Calu3 (cell line): ENCODE measurements at places on chromosomes 5 and 9.
A peak's percentile ranks its signal among the peaks of the same experiment; 100 is the strongest.

GRCh38 chr5:135357685-135358084 lies 41.3 kb downstream of the MACROH2A1 start:
- no peak for DNase-seq

- DNase-seq = no peak
These were observed 17.5 kb downstream of the TMEM171 start for GRCh38 chr5:73137563-73138530.

DNA sequence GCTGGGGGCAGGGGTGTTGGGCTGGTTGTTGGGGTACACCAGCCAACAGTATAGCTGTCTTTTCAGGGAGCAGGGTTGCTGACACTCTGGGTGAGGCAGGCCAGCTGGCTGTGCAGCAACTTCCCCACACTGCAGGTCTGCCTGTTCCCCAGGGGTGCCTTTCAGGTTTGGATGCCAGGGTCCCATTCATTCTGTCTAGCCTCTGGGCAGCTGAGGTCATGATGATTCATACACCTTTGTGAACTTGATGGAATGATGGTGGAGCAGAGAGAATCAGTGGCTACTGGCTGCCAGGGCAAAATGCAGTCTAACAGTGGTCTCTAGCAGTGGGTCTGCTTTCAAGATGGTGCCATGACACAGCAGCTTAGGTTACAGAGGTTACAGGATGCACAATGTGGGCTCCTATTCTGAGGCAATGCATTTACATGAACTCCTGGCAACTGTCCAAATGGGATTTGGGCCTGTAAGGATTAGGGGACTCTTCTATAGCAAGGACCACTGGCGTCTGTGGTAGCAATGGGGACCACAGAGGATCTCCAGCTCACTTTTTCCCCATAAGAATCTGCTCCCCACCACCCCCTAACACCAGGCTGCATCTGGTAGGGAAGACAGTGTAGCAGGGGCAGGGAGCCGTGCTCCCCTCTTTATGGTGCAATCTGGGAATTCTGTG lies 103.7 kb downstream of the FEM1C start:
- no peak for DNase-seq

DNA sequence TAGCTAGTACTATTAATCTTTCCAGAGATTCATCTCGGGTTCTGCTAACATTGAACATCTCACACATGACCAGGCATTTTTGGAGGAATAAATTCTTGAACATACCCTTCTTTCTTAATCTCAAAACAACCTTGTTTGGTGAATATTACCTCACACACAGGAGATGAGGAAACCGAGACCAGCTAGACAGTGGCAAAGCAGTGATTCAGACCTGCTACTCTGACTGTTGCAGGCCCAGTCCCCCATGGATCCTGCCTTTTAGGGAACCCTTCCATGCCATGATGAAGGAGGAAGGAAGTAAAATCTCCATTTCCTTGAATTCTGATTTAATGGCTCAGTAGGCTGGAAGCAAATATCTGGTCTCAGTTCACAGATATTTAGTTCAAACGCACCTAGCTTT lies 2.6 kb downstream of the PCSK5 start:
- DNase-seq = no peak

DNA sequence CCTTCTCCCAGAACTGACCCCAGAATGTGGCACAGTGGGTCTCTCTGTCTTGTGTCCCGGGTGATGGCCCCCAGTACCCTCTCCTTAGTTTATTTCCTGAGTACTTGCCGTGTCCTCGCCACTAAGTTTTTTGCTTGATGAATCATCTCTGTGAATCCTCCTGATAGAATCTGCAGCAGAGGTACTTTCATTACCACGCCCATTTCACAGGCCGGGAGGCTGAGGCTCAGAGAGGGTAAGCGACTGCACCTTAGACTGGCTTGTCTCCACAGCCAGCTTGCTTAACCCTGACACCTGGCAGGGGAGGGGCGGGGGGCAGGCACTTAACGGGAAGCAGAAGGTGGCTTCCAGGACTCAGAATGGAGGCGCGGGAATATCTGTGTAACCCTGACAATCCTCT lies 7.9 kb upstream of the IER5L start:
- DNase-seq = no peak

DNA sequence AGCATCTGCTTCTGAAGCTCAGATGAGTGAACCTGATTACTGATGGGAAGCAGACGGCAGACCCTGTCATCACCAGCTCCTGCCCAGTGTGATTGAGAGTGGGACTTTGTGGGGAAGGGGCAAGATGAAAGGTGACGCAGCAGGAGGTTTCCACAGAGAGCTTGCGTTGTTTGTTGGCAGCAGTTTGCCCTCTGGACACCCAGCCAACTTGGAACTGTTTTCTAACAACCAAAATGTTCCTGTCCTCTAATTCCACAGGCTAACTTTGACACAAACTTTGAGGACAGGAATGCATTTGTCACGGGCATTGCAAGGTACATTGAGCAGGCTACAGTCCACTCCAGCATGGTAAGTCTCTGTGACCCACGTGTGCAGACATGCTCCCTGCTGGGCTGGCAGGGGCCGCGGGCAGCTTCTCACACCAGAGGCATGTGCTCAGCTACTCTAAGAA lies 20.9 kb downstream of the CYFIP2 start:
- DNase-seq = no peak

GRCh38 chr5:123438244-123438643 lies 15.0 kb upstream of the CEP120 start:
- DNase-seq = no peak

- DNase-seq = no peak
These were observed 16.7 kb downstream of the VCAN start for GRCh38 chr5:83488271-83488670.

DNA sequence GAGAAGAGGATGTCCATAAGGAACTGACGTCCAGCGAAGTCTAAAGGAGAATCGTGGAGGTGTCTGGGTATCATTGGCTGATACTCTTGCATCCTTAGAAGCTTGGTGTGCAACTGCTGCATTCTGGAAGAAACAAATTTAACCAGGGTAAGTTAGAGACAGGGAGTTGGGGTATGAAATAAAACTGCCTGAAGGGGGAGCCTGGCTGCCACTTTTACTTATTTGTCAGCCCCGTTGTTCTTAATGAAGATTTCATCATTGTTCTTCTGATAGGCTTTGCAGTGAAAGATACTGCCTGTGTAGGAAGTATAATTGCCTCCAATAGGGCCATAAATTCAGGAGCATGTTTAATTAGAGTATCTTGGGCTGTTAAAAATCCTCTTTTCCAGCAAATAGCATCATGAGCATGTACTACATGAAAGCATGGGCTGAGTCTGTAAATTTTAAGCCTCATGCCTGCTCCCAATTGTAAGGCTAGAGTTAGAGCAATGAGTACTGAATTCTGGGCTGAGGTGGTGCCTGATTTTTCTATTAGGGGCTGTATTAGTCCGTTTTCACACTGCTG lies 1264.5 kb upstream of the ACO1 start:
- DNase-seq = peak; percentile 11

DNA sequence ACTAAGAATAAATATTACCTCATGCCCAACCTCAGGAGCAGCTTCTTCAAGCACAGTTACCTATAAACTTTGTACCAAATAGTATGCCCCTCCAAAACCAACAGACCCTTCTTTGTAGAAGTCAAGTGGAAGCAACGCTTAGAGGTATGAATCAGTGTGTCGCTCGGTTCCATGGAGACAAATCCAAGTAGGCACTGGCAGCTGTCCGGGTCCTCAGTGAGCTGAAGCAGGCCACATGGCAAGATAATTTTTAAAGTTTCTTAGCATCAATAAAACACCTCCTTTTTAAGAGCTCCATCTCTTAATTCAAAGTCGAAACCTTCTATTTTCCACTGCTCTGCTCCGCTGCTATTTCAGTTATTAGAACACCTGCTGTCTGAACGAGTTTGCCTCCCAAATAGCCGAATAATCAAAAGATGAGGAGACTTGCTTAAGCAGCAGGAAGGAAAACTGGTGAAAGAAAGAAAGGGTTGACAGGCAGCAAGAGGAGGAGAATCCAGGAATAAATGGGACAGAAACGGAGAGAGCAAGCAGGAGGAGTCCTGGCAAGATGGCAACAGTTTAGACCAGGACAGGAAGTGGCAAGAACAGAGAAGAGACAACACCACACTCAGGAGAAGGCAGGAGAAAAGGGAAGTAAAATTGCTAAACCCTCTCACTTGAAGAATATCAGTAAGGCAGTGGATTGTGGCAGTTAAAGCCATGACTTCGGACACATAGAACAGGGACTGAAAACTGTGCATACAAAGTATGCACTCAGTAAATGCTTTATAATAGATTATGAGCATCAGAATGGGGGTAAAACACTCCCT lies 65.0 kb downstream of the PPP2R2B start:
- DNase-seq = no peak

GRCh38 chr5:80284720-80285119 lies 28.9 kb upstream of the SERINC5 start:
- DNase-seq = no peak

DNA sequence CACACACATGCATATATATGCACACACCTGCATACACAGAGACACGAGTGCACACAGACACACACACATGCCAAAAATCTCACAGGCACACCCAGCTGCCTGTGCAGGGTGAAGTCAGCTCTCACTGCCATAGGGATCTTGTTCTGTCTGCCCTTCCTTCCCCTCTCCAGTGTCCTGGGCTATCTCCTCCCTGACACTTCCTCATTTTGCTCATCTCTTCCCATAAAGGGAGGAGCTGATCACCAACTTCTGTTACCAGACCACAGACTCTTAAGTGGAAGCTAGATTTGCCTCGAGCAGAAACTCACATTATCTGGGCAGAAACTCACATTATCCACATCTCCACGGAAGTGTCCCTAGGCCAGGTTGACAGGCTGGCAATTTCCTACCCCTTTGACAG lies 28.7 kb downstream of the LCP2 start:
- no peak for DNase-seq

DNA sequence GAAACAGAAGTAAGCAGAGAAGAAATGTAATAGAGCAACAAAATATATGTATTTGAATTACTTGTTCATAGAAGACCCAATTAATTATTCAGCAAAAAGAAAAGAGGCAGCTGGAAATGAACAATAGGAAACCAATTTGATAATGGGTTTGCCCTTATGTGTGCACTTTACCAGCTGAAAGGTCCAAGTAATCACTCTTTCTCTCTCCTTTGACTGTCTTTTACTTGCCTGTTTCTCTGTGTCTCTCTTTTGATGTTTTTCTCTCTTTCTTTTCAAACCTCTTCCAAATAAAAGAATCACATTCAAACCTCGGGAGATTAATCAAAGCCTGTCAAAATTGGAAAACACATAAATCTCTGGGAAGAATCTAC lies 51.5 kb downstream of the CTNND2 start:
- DNase-seq = no peak

DNA sequence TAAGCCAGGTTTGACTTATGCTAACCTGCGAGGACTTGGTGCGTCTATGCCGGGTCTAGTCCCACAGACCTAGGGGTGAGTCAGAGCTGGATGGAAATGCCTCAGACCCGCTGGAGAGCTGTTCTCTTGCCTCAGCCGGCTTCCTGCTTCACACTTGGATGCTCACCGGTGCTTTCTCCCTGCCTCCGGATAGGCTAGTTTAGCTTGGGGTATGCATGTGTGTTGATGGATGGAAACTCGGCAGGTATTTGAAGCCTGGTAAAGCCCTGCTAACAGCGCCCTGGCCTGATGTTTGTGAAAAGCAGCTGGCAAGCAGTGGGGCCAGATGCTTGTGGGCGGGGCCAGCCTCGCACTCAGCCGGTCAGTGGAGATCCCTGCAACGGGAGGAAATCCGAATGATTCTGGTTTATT lies 29.3 kb downstream of the PRRC2B start:
- DNase-seq = peak; percentile 55

DNA sequence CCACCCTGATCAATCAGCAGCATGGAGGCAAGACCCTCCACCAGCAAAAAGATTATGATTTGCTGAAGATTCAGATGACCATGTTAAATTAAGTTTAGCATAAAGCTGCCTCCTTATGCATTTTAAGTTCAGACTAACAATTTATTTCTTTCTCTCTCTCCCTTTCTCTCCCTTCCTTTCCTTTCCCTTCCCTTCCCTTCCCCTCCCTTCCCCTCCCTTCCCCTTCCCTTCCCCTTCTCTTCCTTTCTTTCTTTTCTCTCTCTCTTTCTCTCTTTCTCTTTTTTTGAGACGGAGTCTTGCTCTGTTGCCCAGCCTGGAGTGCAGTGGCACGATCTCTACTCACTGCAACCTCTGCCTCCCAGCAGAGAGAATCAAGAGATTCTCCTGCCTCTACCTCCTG lies 1.4 kb upstream of the MELK start:
- DNase-seq = no peak

DNA sequence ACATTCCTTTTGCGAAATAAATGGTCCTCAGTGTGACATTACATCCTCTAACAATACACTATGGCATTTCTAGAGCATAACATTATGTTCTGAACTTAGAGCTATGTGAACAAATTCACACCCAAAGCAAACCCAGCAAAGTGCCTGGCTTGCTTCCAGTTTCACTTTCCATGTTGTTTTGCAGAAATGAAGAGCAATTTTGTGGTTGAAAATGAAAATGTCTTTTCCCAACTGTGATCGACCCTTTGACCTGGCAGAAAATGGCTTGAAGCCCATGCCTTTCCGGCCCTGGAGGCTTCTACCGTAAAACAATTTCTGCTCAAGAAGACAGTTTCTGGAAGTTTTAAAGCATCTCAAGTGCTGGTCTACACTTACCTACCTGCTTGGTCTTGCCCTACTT lies 344.7 kb upstream of the RGMB start:
- DNase-seq = no peak

- peak; percentile 58 for DNase-seq
These were observed 65.0 kb downstream of the UGCG start for GRCh38 chr9:111961575-111961974.

DNA sequence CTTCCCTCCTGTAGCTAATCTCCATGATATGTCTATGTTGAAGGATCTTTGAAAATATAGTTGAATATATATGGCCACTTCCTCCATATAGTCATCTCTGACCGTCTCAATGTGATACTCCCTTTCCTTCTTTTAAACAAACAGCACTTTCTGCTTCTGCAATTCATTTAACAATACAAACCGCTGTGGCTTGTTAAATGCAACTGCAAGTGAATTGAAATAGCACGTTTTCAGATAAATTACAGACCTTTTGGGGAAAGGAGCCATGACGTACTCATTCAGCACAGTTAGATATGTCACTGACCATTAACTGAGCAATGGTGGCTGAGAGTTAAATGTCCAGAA lies 82.5 kb downstream of the FBXO38 start:
- DNase-seq = no peak

DNA sequence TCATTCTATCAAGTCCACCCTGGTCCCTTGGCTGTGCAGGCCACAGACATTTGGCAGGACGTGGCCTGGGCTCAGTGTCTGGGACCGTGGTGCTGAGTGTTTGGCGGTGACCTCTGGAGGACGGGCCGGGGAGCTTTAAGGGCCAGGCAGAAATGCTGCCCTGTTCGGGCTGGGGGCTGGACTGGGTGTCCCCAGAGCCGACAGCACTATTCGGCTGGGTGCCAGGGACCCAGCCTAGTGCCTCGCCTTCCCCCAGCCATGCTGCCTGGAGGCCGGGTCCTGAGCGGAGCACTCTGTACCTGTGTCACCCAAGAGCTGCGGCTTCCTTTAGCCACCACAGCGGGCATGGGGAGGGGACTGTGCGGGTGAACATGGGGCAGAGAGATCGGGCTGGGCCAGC lies 40.4 kb downstream of the COL5A1 start:
- no peak for DNase-seq

- no peak for DNase-seq
These were observed 594.9 kb downstream of the CCDC171 start for GRCh38 chr9:16147726-16148125.

GRCh38 chr5:68576805-68577204 lies 361.2 kb downstream of the PIK3R1 start:
- no peak for DNase-seq
